Muscle of arm (tissue), 14 donors: ENCODE measurements at places on chromosomes 6 and 20.

DNA sequence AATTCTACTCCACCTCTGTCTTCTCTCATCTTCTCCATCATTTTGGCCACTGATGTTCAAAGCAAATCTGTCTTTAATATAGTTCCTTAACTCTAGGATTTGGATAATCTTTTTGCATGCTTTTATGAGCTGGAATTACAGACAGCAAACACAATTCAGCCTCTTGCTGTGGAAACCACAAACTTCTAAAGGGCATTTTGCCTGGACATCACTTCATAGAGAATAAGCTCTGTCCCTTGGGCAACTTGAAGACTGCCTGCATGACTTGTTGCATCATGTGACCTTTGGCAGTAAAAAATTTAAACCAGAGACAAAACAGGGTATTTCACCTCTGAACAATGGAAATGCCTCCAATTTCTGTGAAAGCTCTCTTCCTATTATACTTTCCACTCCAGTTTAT lies 74.1 kb upstream of the HDDC2 start:
- DNase-seq = no peak

DNA sequence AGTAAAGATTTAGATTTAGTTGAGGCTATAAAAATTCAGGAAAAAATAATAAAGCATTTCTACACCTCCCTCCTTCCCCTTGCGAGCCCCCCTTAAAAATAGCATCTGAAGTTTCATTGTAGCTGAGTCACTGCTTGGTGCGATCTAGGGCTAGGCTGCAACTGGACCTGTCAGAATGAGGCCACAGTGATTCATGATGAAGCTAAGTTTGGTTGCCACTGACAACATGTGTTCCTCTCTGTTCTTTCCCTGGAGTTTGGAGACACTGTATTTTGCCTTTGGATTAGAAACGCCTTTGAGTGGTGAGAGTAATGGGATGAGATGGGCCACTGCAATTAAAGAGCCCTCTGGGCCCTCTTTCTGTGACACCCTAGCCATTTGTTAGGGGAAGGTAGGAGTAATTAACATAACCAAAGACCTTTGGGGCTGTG lies 334.1 kb downstream of the NRN1 start:
- no peak for DNase-seq

DNA sequence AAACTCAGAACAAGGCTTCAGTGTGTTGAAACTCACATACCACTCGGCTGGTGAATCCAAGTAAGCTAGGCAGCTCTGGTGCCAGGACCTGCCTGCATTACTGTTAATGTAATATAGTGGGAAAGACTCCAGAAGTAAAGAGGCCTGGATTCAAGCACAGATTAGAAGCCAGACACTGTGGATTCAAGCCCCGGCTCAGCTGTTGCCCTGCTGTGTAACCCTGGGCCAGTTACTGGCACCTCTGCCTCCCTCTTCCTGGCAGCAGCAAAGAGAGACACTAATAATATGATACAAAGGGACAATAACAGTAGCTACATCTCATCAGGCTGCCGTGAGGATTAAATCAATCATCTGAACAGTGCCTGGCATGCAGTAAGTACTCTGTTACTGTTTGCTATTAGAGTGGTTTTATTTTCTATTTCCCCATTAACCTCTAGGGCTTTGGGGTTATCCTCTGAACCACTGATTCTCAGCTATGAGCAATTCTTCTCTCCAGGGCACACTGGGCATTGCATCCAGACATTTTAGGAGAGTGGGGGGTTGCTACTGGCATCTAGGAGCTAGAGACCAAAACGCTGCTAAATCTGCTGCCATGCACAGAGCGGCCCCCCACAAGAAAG lies 92.9 kb downstream of the ZMYND8 start:
- DNase-seq = no peak

- DNase-seq = no peak
Measured at GRCh38 chr20:19765266-19765665, 7.2 kb downstream of the RIN2 start.
